Right lobe of liver (tissue), 6 donors: ENCODE measurements at places on chromosomes 5 and 9. TPM values are rescaled to one million over a fixed set of nuclear protein-coding genes. Genes with fewer than 3 reads are reported as not detected.

DNA sequence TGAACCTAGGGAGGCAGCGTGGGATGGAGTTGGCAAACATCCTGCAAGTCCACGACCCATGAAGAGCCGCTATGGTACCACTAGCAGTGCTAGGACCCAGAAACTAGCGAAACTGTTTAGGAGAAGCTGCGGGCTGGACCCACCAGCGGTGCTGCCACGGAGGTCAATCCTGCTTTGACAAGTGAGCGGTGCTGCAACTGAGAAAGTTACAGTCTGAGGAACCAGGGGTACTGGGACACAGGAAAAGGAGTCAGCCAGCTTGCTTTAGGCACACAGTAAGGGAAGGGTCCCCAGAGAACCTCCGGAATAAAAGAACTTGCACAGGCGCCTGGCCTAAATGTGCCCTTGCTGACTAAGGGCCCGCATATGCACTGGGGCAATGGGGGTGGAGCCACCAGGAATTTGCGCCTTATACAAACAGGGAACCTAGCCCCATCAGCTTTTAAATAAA lies 23.6 kb upstream of the ANXA2R start:
- no peaks in the 10 kb centered on the region for H3K36me3 ChIP-seq
- H3K4me1 ChIP-seq, result no peaks in the 10 kb centered on the region
- no peak for DNase-seq
- peak overlapping the region; percentile 100 for H3K27ac ChIP-seq

DNA sequence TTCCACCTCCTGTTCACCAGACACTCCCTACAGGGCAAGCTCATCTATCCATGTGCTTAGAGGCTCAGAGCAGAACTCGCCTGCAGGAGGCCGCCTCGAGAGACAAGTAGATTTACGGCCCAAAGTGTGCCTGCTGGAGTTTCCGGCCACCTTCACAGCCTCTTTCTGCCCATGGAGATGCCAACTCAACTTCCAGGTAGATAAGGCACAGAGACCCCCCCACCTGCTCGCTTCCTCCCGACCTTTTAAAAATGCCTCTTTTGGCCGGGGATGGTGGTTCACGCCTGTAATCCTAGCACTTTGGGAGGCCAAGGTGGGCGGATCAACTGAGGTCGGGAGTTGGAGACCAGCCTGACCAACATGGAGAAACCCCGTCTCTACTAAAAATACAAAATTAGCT lies 46.6 kb downstream of the EXD3 start:
- DNase-seq, result no peak
- H3K4me1 ChIP-seq, result no peaks in the 10 kb centered on the region
- no peak overlapping the region for H3K27ac ChIP-seq

DNA sequence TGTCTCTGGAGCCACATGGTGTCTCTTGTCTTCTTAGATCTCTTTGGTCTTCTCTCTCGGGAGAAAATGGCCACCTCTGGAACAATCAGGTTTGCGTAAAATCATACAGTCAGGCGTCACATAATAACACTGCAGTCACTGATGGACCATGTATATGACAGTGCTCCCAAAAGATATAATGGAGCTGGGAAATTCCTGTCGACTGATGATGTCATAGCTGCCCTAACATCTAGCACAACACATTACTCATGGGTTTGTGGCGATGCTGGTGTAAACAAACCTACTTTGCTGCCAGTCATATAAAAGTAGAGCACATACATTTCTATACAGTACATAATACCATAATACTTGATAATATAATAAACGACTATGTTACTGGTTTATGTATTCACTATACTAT lies 30.1 kb upstream of the RAI14 start:
- H3K27ac ChIP-seq, result no peak overlapping the region
- DNase-seq, result no peak
- no peaks in the 10 kb centered on the region for H3K36me3 ChIP-seq
- no peaks in the 10 kb centered on the region for H3K27me3 ChIP-seq
- H3K4me1 ChIP-seq, result no peaks in the 10 kb centered on the region

GRCh38 chr9:134942011-134942787 lies 24.5 kb upstream of the FCN1 start:
- H3K4me3 ChIP-seq, result no peak overlapping the region
- H3K36me3 ChIP-seq, result no peaks in the 10 kb centered on the region
- H3K27ac ChIP-seq, result no peak overlapping the region
- no peaks in the 10 kb centered on the region for H3K4me1 ChIP-seq
- no peaks in the 10 kb centered on the region for H3K27me3 ChIP-seq

- H3K4me1 ChIP-seq, result no peaks in the 10 kb centered on the region
- H3K27ac ChIP-seq, result no peak overlapping the region
- H3K36me3 ChIP-seq, result no peaks in the 10 kb centered on the region
These were observed 551 bp downstream of the N4BP3 start for GRCh38 chr5:178113841-178114324.

GRCh38 chr5:169085212-169085611 lies 215.7 kb downstream of the SLIT3 start:
- H3K4me3 ChIP-seq, result no peak overlapping the region
- no peaks in the 10 kb centered on the region for H3K4me1 ChIP-seq
- H3K27ac ChIP-seq, result no peak overlapping the region
- DNase-seq, result no peak
- no peaks in the 10 kb centered on the region for H3K36me3 ChIP-seq

- H3K36me3 ChIP-seq, result no peaks in the 10 kb centered on the region
- H3K27me3 ChIP-seq, result no peaks in the 10 kb centered on the region
- H3K4me1 ChIP-seq, result no peaks in the 10 kb centered on the region
- no peak for DNase-seq
- no peak overlapping the region for H3K27ac ChIP-seq
These were observed 227.9 kb upstream of the TARS1 start for GRCh38 chr5:33212900-33213299.

GRCh38 chr9:69806627-69807026 lies 14.0 kb upstream of the CFAP95 start:
- H3K4me3 ChIP-seq, result no peak overlapping the region
- no peak overlapping the region for H3K27ac ChIP-seq
- H3K4me1 ChIP-seq, result no peaks in the 10 kb centered on the region
- H3K36me3 ChIP-seq, result no peaks in the 10 kb centered on the region

- H3K36me3 ChIP-seq, result peaks cover 2% of the 10 kb centered on the region
- DNase-seq, result no peak
- no peak overlapping the region for H3K27ac ChIP-seq
- H3K4me3 ChIP-seq, result no peak overlapping the region
- H3K27me3 ChIP-seq, result no peaks in the 10 kb centered on the region
These were observed 15.3 kb upstream of the NDST1 start for GRCh38 chr5:150492621-150493020.

GRCh38 chr5:180253036-180253824 lies 38.7 kb downstream of the MAPK9 start:
- no peaks in the 10 kb centered on the region for H3K4me1 ChIP-seq
- H3K27ac ChIP-seq, result no peak overlapping the region
- H3K4me3 ChIP-seq, result no peak overlapping the region
- no peak for DNase-seq

The KLF9 gene
- 45.0 TPM for total RNA-seq

The MYMK gene
- total RNA-seq, result not detected
